ENCODE measurements at places on chromosomes 7 and 10.
A peak's percentile ranks its signal among the peaks of the same experiment; 100 is the strongest.

DNA sequence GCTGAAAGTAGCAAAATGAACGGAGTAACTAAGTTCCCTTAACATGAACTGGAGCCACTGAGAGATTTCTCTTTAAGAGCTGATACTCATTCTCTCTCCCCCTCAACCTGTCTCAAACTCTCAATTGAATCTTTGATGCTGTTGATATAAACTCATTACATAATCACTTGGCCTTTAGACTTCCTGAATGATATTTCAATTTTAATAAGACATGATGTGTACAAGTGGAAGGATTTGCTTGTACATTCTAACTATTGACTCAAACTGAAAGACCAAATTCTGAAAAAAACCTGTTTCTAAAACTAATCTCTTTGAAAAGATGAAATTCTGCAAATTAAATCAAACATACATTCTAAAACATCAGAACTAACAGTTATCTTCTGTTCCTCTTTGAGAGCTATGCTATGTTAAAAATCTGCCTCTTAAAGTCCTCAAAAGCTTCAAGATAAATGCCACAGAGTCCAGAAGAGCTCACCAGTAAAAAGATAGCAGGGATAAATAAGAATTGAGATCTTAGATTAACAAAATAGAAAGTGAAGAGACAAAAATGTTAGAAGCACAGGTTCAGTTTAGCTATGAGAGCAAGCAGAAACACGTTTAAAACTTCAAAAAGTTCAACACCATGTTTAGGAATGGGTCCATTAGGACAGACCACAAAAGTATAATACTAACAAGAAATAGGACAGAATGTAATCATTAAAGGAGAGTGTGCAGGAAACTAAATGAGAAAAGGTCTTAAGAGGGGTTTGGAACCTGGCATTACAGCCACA, 46.1 kb downstream of the TNPO3 start:
- DNase-seq: no peak

DNA sequence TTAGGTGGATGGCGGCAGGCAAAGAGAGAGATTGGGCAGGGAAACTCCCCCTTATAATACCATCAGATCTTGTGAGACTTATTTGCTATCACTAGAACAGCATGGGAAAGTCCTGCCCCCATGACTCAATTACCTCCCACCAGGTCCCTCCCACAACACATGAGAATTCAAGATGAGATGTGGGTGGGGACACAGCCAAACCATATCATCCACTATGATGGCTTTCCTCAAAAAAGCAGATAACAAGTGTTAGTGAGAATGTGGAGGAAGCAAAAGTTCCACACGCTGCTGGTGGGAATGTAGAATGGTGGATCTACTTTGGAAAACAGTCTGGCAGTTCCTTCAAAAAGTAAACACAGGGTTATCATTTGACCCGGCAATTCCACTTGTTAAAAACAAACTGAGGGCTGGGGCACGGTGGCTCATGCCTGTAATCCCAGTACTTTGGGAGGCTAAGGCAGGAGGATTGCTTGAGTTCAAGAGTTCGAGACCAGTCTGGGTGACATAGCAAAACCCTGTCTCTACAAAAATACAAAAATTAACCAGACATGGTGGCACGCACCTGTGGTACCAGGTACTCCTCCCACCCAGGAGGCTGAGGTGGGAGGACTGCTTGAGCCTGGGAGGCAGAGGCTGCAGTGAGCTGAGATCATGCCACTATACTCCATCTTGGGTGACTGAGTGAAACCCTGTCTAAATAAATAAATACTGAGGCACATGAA, 161.4 kb upstream of the EEPD1 start:
- no peak for DNase-seq

DNA sequence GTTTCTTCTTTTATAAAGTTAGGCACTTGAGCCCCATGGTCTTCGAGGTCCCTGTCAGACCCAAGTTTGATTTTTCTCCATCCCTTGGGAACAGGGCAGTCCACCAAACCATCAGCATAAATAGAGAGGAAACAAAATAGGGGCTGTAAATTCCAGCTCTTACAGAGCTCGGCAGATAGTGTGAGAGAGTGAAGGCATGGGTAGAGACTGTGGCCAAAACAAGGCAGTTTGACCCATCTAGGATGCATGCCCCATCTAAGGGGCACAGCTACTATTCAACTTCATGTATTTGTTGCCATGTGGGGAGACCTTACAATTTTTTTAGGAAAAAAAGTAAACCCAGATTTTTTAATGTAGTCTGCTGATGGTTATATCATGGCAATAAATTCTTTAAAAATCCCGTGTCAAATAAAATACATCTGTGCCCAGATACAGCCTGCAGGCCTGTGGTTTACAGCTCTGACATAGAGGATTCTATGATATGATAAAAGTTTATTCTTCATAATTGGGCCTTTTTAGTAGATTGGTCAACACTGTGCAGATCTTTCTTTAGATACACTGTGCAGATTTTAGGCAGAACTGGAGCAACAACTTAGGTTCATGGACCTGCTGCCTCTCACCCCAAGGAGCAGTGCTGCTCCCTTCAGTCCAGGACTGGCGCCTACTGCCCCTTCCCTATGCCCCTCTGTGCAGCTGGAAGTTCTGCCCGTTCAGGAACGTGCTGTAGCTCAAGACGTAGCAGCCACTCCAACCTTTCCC, 5.3 kb downstream of the PPP1R3C start:
- no peak for DNase-seq

DNA sequence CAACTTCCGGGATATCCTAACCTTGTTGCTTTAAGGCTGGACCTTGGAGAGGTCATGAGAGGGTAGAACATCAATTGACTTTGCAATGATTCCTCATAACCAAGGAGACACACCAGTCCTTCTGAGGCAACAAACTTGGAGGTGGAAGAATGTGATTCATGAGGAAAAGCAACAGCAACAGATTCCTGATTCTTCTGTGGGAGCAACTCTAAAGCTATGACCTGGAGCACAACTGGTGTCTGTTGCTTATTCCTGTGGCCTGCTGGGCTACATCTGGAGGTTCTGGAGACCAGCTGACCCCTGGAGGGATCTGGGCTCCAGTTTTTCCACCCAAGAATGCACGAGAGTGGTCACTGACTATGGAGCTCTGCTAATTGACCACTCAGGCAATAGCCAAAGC, 116.6 kb downstream of the CREB5 start:
- no peak for DNase-seq

GRCh38 chr7:8564281-8564680, 130.9 kb downstream of the NXPH1 start:
- DNase-seq: peak; percentile 9

DNA sequence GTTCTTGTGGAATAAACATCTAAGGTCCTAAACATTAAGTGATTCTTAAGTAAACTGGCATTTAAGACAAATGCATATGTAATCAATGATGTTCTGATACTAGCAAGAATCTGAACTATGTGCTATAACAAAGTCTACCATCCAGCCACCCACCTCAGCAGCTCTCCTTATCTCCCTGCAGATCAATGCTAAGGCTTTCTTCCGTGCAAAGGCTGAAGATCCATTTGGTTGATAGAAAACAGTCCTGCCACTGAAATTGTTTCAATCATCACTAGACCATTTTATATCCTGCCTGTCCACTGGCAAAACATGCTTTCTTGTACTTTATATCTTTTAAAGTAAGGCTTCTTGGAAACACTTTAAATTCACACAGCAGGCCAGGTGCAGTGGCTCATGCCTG, 6.3 kb upstream of the SMKR1 start:
- DNase-seq: no peak

GRCh38 chr7:603152-603951, 83.7 kb upstream of the PDGFA start:
- DNase-seq: no peak

- DNase-seq: no peak
These were observed 246 bp upstream of the WDFY4 start for GRCh38 chr10:48684463-48684791.

- DNase-seq: no peak
These were observed 13.7 kb downstream of the BPGM start for GRCh38 chr7:134660242-134660785.

DNA sequence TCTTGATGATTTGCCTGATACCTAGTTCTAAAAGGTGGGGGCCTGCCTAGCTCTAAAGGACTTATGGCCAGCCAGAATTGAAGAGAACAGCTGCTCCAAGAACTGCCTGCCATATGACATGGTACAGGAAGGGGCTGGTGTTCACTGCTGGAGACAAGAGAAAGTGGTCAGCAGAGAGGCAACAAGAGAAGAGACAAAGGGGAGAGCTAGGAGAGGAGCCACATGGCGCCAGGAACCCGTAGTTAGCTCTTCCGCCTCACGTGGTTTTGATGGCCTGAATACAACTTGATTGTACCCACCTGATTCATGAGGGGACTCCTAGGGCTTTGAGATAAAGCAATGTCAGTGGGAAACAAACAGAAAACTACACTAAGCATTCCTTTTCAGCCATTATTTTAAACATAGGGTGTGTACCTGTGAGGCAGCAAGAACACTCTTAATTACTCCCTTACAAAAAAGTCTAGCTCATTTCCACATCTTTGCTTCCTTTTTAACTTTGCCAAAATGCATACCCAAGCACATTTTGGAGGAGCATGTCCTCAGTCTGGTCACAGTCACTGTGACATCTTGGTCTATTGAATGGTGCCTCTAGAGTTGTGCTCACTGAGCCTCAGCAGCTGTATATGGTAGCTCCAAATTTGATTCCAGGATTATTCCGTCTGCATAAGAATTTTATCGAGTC, 71.6 kb downstream of the CCDC71L start:
- DNase-seq: no peak

DNA sequence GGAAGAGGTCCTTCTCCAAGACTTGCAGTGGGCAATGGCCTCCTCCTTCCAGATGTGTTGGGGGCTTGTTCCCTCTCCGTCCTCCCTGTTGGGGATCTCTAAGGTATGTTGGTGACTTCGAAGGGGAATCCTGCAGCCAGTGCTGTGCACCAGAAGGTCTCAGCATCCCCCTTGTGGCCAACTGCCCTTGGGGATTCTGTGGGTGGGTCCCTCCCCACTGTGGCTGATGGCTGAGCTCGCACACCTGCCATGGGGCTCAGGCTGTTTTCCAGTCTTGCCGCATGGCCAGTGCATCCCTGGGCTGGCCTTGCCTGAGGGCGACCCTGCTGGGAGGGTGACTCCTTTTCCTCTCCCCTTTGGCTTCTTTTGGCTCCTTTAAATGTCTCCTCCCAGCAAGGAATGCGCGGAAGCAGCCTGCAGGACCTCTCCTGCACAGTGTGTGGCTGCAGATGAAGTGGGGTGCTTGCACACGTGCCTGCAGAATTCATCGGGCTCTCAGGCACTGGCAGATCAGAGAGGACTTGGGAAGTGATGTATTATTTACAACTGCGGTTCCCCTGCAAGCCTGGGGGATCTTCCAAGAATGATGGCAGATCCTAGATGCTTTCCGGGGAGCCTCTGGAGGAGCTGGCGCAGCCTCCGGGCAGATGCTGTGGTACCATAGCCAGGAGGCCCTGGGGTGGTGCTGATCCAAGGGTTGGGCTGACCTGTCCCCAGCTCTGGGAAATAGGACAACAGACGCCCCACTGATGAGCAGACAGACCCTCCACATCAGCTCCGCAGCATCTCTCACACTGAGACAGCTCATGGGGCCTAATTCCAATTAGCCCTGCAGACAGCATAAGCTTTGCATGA, 410.0 kb downstream of the TCERG1L start:
- no peak for DNase-seq

DNA sequence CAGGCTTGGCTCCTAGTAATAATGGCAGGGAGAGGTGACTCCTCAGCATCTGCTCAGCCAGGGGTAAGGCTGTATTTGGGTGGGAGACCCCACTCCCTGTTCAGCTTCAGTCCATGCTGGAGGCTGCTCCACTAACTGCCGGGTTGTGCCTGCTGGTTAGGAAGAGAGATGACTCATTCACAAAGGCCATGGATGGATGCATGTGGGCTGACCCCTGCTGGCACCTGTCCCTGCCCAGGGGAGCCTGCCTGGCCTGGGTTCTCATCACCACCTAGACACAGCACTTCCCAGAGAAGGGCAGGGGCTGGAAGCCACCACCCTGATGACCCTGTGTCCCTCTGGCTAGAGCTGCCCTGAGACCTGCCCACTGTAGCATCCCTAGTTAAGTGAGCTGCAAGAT, 59.0 kb downstream of the VSTM4 start:
- no peak for DNase-seq

DNA sequence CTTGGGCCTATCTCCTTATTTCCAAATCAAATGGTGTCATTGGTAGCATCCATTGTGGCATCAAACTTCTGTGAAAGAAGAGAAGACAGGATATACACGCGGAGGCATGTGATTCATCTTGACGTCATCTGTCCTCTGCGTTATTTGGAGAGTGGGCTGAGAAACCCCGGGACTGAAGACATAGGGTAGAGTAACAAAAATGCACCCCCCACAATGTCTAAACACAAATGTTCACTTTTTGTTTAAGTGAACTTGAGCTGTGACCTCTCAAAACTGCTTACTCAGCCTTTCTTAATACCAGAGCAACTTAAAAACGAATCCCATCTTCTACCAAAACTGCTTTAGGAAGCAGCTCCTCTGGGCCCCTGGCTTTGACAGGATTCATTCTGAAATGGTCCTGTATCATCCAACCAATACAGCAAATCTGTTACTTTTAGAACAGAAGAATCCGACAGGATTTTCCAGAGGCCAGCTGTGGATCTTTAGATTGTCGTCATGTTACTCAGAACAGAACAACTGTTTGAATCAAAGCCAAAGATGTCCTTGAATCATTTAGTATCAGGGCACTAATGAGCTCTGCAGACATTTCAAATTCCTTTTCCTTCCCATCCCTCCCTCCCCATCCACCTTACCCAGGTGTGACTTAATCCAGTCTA, 438.1 kb downstream of the SUGCT start:
- no peak for DNase-seq

DNA sequence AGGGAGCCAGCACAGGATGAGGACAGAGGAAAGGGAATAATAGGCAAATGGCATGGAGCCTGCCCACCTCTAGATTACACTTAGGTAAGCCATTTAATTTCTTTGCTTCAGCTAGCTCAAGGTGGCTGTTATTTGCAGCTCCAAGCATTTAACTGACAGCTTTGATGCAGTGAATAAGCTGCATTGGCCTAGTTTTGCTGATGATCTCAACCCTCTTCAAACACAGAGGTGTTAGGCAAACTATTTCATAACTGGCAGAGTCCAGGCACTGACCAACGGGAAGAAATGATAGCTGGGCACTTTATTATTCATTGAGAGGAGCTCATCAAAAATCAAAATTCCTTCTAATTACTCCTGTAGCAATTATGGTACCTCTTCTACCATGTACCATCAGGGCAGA, 317.4 kb downstream of the BMPER start:
- DNase-seq: no peak

- DNase-seq: no peak
These were observed 1.1 kb downstream of the ZNF777 start for GRCh38 chr7:149459540-149460452.

- no peak for DNase-seq
These were observed 31.1 kb downstream of the DAGLB start for GRCh38 chr7:6416516-6417145.

- no peak for DNase-seq
These were observed 4.0 kb upstream of the CREB5 start for GRCh38 chr7:28408105-28408959.

DNA sequence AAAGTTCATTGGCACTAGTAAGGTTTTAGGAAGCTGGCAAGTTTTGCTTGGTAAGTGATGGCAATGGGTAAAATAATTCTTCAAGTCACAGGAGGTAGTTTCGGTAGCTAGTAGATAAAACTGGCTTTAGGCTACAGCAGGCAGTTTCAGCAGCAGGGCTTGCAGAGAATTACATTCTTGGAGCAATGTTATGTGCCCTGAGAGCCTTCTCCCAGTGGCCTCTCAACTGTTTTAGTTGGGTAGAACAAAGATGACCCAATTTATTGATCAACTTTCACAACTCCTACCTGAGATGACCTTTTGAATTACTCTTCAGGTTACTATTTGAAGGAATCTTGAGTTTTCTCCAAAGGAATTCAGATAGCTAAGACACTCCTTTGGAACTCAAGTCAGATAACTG, 16.4 kb upstream of the NFE2L3 start:
- no peak for DNase-seq

Measured in NCI-H2029 (cell line).